ENCODE measurements at places on chromosomes 3 and 15.

DNA sequence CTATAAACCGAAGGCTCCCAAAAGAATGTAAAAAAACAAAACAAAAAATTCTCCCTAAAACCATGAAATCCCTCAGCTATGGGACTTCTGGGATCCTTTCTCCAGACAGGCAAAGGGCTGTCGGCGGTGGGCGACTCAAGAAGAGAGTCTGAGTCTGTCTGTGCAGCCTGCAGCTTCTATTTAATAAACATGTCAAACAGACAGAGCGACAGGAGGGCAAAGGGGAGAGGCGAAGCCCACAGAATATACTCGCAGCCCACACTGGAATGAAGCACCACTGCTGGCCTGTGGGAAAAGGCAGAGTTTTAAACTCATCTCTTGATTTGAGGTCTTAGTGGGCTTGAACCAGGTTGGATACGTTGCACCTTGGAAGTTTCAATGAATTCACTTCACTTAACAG is 40.2 kb downstream of the ISL2 start:
- no peak for DNase-seq

- DNase-seq: no peak
Observed at GRCh38 chr3:66133050-66133757, 87.6 kb upstream of the SLC25A26 start.

- DNase-seq: no peak
Observed at GRCh38 chr15:31869686-31870307, 160.5 kb upstream of the CHRNA7 start.

DNA sequence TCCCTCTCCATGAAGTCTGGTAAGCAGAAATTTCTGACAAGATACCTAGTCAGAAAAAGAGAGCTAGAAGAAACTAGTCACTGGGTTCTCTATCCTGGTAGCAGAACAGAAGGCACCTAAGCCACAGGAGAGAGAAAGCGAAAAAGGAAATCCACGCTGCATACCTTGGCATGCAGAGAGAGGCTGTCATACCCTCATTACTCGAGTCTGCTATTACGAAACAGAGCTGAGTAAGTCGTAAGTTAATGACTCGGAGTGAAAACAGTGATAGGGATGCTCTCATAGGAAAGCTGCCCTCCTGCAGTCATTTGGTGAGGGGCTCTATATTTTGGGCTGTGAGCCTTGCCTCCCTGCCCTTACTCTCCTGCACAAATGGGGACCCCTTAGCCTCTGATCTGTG is 16.2 kb downstream of the CLRN1 start:
- DNase-seq: no peak

DNA sequence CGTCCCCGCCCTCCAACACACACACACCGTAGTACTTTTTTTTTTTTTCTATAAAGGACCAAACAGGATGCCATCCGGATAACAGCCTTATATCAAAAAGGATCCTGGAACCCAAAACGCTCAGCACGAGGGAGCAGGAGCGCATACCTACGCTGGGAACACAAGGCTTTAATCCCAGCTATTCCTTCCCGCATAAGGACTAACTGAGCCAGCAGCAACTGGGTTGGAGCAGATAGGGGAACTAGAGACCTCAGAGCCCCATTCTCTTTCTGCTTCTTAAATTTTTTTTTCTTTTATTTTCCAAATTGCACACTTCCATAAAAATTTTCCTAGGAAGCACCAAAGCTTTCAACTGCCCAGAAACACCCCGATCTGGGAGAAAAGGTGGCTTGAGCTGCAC is 1.3 kb downstream of the TRANK1 start:
- DNase-seq: no peak

- DNase-seq: no peak
Observed at GRCh38 chr3:73473181-73473897, 151.4 kb downstream of the PDZRN3 start.

GRCh38 chr15:37246065-37246464 is 145.7 kb upstream of the MEIS2 start:
- no peak for DNase-seq

Measured in stimulated activated CD8-positive, alpha-beta memory T cell treated with anti-CD3 and anti-CD28 coated beads, Interleukin-15, amount 100 ng/mL, for 24 hours (primary cell).